ENCODE measurements at places on chromosomes 5 and 9.
A peak's percentile ranks its signal among the peaks of the same experiment; 100 is the strongest.

DNA sequence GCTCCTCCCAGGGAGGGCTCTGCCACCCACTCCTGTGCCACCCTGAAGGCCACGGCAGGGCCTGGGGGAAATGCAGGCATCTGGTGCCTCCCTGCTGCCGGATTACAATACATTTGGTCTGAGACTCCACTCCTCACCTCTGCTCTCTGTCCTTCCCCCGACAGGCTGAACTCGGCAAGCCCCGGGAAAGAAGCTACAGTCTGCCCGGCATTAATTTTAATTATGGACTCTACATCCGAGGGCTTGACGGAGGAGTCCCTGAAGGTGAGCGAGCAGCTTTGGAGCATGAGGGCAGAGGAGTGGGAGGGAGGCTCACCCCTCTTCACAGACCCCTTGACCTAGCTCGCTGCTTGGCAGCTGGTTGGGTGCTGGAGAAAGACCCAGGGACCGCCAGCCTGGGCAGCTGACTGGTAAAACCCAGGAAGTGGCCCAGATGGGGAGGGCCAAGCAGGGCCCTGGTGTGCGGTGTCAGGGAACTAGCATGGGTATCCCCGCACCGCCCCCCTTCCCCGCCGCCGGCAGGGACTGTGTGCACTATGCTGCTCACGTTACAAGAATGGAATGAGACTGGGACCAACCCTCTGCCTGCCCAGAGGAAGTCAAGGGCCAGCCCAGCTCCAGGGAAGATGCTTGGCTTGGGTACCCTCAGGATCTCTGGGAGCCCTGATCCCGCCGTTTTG lies 83.7 kb upstream of the BARHL1 start:
- peak; percentile 10 for DNase-seq

DNA sequence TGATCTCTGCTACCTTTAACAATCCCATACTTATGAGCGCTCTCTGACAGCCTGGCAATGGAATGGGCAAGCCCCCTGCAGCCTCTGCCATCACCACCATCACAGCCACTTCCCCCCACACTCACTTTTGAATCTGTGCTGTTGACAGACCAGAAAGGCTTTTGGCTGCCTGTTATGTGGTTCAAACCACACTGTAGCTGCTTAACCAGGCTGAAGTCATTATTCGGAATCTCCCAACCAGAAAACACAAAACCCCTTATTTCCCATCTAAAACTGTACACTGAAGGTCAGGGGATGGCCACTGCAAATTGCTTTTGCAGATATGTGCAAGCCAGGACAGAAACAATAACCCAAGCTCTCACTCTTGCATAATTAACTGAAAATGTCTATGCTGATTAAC lies 35.8 kb downstream of the PTCH1 start:
- no peak for DNase-seq

DNA sequence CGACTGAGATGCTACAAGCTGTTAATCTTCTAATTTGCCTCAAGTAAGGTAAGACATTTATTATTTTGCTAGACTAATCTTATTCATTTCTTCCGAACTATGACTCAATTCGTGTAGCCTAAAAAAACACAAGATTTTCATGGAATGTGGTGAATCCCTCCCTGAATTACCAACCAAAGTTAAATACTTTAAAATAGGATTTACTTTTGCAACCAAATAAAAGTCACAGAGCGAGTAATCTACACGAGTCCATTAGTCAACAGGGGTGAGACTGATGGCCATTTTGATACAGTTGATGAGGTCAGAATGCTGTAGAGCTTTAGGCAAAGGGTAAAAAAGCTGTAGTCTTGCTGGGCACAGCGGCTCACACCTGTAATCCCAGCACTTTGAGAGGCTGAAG lies 13.1 kb upstream of the BNC2 start:
- DNase-seq, result no peak

DNA sequence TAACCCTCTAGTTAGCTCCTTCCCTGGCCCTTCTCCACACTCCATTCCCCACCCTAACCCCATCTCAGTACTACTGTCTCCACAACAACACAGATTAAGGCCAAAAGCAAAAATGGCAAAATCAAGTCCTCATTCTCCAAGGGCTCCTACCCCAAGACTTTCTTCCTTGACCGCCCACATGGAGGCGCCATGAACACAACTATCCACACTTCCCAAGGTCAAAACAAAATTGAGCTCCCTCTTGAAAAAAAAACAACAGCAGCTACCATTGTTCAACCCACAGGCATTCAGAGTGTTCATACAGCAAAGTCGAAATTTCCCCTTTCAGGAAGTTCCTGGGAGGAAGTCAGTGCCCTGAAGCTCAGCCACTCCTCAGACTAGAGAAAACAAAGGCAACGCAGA lies 54.4 kb downstream of the GNAQ start:
- peak; percentile 50 for DNase-seq

DNA sequence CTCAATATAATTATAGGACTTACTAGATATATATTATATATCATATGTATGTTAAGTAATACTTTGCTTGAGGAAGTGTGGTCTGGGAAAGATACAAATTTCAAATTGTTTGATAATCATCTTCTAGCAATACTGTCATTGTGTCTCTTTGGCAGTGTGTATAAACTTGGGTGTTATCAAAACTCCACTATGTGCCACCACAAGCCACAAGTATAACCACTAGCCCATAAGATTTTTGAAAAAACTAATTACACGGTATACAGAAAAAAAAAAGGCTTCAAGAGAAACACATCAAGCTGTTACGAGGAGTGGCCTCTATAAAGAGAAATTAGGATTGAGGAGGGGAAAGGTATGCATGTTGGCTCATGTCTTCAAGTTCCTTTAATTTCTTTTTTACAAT lies 44.7 kb upstream of the PCSK5 start:
- DNase-seq, result no peak

- peak; percentile 49 for DNase-seq
Measured at GRCh38 chr5:134439210-134439654, 27.6 kb upstream of the CDKN2AIPNL start.

DNA sequence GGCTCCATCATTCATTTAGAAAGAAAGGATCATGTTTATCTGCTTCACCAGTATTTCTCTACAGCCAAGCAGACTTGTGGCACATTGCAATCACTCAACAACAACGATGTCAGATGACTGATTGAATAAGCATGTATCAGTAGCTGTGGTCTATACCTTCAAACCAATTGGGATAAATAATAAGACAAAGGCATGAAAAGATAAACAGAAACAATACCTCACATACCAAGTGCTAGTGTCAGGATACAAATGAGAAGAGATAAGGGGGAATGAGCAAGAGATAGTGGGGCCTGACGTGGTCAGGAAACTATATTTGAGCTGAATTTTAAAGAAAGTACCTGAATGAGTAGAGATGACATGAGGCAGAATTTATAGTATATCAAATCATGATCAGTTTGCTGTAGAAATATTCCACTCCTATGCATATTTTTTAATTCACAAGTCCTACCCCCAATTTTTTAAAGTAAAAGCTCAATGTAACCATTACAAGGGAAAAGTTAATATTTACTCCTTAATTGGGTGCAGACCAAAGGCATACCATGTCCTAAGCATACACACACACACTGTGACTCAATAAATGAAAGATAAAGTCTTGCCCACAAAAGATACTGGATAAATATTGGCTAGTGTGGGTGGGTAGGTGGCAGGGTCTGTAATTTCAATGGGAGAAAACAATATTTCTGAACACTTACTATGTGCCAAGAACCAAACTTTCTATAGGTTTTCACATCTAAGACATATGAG lies 284.5 kb downstream of the SPOCK1 start:
- no peak for DNase-seq

DNA sequence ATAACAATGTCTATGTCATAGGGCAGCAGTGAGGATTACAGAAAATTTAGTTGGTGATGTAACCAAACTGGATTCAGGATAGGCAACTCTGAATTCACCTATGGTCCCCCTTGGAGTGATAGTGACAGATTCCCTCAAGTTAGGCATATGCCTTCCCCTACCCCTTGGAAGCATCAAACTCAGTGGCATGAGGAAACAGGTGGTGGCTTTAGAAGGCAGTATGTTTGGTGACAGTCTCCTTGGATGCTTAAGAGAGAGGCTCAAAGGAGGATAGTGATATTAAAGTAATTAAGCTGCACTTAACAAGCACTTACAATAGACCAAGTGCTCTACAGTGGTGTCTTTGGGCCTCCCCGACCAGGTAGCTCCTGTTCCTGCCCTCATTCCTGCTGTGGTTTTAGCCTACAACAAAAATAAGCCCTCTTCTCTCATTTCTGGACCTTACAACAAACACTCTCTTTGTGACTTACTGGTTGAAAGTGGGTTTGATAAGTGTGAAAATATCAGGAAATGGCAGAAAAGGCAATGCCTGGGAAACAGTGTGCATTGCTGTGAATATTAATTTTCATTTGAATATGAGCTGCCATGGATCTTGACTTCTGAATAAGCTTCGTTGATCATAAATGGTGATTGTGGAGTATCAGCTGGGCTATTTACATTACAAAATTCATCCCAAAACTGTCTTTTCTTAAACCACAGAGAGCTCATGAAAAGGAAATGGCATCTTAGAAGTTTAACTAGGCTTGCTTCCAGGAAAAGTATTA lies 29.2 kb downstream of the NR4A3 start:
- DNase-seq, result no peak

DNA sequence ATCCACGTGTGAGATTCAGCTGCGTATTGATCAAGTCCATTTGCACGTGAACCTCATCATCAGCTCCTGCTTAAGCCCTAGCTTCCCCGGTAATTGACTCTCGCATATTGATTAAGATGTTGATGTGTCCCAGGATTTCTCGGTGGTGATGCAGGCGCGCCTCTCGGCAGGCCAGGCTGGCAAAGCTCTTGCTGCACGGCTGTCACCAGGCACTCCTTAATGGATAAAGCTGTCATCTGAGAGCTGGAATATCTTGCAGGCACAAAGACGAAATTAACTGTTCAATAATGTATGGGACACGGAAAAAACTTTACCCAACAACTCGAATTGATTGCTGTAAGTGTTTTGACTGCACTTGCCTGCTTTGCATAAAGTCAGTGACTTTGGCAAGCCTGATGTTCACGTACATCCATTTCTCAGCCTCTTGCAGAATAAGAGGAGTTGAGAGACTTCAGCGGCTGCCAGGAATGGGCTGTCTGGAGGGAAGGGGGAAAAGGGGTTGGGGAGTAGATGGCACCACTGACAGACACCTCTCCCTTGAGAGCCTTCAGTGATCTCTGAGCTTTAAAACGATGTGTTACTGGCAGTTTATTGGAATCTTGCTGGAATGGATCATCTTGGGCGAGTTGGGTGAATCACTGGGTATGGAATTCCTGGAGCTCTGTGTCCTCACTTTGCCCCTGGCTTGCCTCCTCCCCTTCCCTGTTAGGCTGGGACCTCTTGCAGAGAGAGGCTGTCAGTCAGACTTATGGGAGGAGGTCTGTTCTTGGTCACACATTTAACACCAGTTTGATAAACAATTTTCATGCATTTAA lies 650.3 kb downstream of the CCDC171 start:
- peak; percentile 79 for DNase-seq

GRCh38 chr5:74035521-74035937 lies 409.5 kb downstream of the ARHGEF28 start:
- peak; percentile 35 for DNase-seq

- DNase-seq, result no peak
Measured at GRCh38 chr5:147203213-147203612, 31.6 kb upstream of the STK32A start.

DNA sequence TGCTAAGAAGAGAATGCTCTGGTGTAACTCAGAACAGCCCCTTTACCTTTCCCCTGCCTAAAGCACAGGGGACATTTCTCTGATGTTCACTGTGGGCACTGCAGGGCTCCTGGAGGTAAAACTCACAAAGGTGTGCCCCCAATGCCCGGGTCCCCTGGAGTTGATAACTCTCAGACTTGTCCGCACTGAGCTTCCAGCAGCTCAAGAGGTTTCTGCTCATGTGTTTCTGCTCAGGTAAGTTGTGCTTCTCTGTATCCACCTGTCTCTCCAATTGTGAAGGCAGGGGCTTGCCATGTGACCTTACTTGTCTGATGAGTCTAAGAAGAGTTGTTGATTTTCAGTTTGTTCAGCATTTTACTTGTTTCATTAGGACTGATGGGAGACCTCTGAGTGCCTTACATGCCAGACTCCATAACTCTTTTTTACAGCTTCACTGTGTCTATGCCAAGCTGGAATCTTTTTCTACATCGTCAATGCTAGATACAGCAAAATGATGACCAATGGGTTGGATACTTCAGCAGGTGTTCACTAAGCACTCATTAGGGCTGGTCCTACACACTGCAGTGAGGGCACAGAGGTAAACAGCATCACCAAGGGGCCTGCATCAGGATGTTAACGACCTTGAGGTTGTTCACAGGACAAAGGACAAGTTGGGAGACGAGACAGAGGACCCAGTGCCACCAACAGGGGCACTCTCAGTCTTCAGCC lies 56.4 kb downstream of the MRPL36 start:
- no peak for DNase-seq

GRCh38 chr5:150675069-150675468 lies 14.0 kb downstream of the MYOZ3 start:
- no peak for DNase-seq

- DNase-seq, result no peak
Measured at GRCh38 chr9:5764130-5764868, 68.6 kb downstream of the ERMP1 start.

- DNase-seq, result no peak
Measured at GRCh38 chr9:35341585-35341984, 148.3 kb upstream of the RUSC2 start.

DNA sequence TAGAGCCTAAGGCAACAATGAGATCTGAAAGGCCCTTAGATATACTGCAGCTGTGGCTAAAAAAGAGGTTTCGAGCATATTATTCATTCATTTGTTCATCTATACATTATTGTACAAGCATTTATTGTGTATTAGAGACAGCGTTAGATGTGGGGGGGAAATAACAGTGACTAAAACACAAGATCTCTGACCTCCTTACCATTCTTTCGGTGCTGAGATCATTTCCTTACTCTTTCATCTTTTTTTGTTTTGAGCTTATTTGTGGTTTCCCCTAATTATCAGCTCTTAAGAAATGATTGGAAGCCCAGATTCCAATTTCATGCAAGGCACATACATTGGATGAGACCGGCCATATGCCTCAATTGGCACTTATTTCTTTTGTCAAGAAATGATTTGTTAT lies 113.2 kb downstream of the SEC61B start:
- DNase-seq, result no peak

GRCh38 chr5:158064334-158065123 lies 205.6 kb upstream of the CLINT1 start:
- DNase-seq, result no peak
